ENCODE measurements at places on chromosomes 12 and 14.

DNA sequence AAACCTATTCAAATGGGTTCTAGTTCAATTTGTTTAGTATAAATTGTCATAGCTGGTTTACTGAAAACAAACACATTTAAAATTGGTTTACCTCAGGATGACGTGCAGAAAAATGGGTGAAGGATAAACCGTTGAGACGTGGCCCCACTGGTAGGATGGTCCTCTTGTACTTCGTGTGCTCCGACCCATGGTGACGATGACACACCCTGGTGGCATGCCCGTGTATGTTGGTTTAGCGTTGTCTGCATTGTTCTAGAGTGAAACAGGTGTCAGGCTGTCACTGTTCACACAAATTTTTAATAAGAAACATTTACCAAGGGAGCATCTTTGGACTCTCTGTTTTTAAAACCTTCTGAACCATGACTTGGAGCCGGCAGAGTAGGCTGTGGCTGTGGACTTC is 8.3 kb downstream of the CALM1 start:
- DNase-seq, result no peak

DNA sequence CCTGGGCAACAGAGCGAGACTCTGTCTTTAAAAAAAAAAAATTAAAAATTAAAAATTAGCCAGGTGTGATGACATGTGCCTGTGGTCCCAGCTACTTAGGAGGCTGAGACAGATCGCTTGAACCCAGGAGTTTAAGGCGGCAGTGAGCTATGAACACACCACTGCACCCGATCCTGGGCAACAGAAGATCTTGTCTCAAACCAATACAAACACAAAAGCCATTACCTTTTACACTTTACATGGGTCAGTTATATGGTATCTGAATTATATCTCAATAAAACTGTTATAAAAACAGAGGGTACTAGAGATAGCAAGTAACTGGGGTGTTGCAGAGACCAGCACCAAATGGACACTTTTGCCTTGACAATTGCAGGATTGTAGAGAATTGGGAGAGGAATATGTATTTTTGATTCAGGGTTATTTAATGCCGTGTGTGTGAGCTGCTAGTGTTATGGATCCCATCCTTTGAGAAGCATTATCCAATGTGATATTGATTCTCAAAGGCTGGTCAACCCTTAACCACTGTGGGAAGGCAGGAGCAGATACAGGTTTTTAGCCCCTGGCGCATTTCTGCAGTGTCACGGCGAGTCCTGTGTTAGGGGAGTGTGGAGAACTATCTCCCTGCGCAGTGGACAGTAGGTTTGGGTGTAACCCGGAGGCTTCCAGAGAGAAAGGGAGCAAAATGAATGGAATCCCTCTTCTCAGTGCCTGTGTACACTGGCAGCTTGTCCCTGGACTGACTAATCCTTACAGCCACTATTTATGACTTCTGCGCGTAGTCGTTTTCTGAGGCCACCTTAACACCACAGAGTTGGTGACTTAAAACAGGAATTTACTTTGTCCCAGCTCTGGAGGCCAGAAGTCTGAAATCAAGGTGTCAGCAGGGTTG is 4.3 kb downstream of the PSMD9 start:
- DNase-seq, result no peak

- no peak for DNase-seq
Observed at GRCh38 chr14:88089445-88089844, 84.5 kb downstream of the GPR65 start.

GRCh38 chr14:24710403-24711112 is 76.6 kb upstream of the GZMB start:
- no peak for DNase-seq

- DNase-seq, result no peak
Observed at GRCh38 chr12:54286042-54287030, 5.8 kb downstream of the HNRNPA1 start.

DNA sequence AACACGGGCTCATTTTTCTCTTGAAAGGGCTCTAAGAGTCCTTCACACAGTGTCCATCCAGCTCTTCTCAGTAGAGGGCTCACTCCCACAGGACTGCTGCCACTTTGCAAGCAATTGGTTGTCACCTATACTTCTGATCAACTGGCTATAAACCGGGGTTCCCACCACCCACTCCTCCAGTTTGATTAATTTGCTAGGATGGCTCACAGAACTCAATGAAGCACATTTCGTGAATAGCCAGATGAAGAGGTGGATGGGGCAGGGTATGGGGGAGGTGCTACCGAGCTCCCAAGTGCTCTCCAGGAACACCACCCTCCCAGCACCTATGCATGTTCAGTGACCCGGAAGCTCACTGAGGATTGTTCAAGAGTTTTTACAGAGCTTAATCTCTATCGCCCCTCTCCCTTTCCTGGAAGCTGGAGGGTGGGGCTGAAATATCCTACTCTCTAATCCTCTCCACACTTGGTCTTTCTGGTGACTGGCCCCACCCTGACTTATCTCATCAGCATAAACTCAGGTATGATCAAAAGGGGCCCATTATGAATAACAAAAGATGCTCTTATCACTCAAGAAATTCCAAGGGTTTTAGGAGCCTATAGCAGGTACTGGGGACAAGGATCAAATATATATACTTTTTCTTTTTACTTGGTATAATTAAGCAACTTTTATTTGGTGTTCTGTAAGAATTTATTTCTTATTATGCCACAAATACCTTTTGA is 13.9 kb upstream of the EGLN3 start:
- DNase-seq, result no peak

GRCh38 chr14:105260959-105261358 is 12.6 kb downstream of the BTBD6 start:
- no peak for DNase-seq

DNA sequence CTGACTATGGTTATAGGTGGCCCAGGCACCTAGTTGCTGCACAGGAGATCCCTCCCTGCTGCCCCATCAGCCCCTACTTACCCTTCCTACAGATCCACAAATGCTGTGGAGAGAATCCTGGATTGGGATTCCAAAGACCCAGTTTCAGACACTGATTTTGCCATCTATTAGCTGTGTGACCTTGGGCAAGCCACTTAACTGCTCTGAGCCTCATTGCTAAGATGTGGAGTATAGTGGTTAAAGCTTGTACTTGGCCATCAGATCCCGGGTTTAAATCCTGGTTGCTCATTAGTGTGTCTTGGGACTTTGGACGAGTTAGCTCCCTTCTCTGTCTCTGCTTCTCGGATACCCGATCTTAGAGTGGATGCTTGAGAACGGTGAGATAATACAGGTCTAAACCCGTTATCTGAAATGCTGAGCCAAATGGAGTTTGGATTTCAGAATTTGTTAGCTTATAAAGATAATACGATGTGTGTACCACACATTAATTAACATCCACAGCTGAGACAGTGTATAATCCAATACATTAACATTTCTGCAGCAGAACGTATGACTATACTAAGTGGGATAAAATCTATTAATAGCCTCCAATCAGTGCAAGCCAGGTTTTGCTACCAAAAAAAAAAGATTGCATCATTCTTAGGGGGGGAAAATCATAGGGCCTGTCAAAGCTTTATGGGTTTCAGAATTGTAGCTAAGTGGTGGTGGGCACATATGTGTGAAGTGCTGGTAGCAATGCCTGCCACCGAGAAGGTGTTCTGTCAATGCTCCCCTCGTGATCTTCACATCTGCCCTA is 16.0 kb downstream of the PROX2 start:
- DNase-seq, result no peak

DNA sequence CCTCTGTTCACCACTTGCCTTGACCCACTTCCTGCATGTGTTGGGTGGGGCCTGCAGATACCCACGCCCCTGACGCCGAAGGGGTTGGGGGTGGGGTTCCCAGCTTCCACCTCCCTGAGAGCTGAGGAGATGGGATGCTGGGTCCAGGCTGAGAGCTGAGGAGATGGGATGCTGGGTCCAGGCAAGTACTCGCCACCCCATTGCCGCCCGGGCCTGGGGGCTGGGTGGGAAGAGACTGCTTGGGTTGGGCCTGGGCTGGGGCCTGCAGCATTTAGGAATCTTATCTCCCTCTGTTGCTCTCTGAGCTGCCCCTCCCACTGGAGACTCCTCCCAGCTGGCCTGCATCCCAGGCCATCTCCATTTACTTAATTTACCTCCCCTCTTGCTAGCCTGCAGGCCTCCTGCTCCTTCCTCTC is 17.4 kb downstream of the TEAD4 start:
- no peak for DNase-seq

DNA sequence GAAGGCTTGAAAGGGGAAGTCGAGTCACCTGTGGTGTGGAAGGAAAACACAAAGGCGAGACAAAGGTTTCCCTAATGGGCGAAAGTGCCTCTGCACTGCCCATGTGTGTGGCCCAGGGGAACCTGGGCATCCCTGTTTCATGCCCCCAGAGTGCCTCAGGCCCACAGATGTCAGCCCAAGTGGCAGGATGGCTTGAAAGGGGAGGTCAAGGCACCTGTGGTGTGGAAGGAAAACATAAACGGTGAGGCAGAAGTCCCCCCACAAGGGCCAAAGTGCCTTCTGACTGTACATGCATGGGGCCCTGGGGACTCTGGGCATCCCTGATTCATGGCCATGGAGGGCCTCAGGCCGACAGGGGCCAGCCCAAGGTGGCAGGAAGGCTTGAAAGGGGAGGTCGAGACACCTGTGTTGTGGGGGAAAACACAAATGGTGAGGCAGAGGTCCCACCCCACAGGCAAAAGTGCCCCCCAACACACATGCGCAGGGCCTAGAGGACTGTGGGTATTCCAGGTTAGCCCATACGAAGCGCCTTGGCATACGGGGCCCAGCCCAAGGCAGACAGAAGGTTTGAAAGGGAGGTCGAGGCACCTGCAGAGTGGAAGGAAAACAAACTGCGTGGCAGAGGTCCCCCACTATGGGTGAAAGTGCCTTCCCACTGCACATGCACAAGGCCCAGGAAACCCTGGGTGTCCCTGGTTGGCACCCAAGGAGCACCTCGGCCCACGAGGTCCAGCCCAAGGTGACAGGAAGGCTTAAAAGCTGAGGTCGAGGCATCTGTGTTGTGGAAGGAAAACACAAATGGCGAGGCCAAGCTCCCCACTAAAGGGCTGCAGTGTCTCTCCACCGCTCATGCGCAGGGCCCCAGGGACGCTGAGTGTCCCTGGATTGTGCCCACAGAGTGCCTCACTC is 382.3 kb downstream of the ALG10 start:
- no peak for DNase-seq

DNA sequence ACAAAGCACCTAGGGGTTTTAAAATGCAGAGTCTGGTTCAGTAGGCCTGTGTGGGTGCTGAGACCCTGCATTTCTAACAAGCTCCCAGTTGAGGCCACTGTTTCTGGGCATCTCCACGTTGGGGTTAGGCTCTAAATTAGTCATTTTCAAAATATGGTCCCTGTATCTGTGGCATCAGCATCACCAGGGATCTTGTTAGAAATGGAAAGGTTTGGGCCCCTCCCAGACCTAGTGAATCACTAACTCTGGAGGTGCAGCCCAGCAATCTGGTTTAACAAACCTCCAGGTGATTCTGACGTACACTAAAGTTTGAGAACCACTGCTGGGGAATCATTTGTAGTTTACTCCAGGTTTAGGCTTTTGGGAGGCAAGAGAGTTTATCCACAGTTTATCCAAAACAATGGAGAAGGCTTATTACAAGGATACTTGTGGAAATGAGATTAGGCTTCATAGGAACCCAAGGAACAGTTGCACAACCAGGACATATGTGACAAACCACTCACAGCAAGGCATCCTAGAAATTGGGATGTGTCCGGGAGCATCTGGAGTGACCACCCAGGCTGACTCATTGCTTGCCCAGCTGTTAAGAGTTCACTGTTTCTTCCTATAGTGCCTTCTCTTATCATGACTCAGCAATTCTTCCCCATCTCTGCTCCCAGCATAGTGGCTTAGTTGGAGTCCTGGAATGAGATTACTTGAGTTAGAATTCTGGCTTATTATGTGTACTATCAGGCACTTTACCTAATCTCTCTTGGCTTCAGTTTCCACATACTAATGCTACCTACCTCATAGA is 71.6 kb upstream of the STXBP6 start:
- DNase-seq, result no peak

DNA sequence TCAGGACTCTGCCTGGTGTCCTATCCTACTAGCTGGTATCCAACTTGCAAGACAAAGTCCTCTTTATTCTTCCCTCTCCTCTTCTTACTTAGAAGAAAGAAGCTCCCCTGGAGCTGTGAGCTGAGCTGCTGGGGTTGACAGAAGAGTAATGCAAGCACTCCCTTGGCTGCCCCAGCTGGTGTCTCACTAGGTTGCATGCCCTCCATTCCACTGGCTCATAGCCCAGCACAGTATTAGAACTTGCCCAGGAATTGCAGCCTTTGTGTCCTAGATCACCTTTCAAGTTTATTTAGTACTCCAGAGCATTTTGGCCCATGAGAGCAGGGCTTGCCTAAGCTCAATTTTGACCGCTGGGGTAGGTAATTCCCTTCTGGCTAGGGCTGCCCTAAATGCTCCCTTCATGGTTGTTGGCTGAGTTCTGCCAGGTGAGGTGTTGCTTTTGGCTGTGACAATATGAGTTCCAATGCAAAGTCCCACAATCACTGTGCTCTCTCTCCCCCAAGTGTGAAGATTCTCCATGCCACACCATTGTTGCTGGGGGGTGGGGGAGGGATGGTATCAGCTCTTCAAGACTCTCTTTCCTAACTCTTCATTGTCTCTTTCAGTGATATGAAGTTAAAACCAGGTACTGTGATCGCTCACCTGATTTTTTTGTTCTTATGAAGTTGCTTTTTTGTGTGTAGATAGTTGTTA is 317.4 kb upstream of the DDHD1 start:
- no peak for DNase-seq

- no peak for DNase-seq
Observed at GRCh38 chr12:54394281-54394719, 9.8 kb upstream of the ZNF385A start.

DNA sequence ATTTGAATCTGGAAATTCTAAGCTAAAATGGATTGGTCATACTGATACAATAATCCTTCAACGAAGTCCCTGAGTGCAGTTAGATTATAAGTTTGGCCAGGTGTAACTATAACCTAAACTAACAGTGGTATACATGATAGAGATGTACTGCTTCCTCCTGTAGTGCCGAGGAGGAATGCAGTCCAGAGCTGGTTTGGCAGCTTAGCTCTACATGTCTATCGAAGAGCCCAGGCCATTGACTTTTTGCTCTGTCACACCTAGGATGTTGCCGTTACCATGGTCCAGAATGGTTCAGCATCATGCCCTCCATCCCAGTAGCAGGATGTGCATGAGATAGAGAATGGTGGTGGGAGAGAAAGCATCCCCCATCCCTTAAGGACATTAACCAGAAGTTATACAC is 318.1 kb downstream of the ZFP36L1 start:
- no peak for DNase-seq

GRCh38 chr14:98937712-98938505 is 334.1 kb downstream of the BCL11B start:
- DNase-seq, result no peak

DNA sequence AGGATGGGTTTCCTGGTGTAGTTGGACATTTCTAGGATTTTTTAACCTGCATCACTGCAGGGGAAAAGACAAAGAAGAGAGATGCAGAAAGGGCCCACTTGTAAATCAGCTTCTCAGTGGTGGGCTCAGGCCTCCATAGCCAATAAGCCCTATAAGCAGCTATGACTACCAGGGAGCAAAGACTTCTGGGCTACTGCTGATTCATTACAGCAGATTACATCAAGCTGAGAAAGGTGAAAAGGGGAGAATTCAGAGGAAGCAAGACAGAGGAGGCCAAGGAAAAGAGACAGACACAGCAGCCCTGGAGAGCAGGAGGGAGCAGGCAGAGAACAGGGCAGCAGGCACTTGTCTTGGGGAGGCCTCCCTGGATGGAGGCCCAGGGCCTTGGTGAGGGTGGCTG is 95.2 kb downstream of the KCNA5 start:
- DNase-seq, result no peak

GRCh38 chr12:92337128-92337527 is 191.5 kb upstream of the BTG1 start:
- no peak for DNase-seq

- no peak for DNase-seq
Observed at GRCh38 chr12:90791445-90791844, 163.5 kb downstream of the CCER1 start.

GRCh38 chr14:100263141-100263540 is 24.2 kb downstream of the YY1 start:
- DNase-seq, result no peak

Data from substantia nigra (tissue), 51 donors.